ENCODE measurements at places on chromosomes 3 and 15.
A peak's percentile ranks its signal among the peaks of the same experiment; 100 is the strongest.

GRCh38 chr3:165837058-165837525, at the start of gene BCHE:
Gene BCHE, minus strand, starts transcription at chr3:165837423. Its CDS starts 6,390 bp downstream, at chr3:165831033.
- peak; percentile 70 for DNase-seq

DNA sequence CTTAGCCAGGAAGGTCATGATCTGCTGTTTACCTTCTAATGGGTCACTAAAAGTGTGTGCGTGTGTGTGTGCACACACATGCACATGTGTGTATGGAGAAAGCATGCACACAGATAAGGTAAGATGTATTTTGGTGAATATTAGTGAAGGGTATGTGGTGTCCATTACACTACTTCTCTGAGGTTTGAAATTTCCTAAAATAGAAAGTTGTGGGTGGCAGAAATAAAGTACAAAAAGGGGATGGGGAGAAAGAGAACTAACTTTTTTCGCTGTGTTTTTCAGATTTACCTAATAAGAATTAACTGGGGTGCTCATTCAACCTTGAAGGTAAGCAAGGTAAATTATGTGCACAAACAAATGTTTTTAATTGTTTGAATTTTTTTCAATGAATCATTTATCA, 24.4 kb upstream of the NR2E3 start:
- no peak for DNase-seq

DNA sequence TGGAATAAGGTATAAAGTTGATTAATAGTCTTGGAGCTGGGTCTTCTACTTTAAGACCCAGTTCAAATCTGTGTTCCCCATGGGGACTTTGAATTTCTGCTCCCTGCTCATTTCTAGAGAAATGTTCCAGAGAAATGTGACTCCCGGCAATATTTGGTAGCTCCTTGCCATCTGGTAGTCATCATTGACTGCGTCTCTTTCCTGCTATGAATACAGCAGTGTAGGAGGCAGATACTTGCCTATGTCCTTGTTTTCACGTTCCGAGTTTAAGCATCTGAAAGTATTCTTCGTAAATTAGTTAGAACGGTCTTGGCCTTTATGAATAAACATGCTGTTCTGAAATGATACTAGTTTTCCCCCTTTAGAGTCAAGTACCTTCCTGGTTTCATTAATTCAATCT, 352.9 kb downstream of the PTPRG start:
- no peak for DNase-seq

DNA sequence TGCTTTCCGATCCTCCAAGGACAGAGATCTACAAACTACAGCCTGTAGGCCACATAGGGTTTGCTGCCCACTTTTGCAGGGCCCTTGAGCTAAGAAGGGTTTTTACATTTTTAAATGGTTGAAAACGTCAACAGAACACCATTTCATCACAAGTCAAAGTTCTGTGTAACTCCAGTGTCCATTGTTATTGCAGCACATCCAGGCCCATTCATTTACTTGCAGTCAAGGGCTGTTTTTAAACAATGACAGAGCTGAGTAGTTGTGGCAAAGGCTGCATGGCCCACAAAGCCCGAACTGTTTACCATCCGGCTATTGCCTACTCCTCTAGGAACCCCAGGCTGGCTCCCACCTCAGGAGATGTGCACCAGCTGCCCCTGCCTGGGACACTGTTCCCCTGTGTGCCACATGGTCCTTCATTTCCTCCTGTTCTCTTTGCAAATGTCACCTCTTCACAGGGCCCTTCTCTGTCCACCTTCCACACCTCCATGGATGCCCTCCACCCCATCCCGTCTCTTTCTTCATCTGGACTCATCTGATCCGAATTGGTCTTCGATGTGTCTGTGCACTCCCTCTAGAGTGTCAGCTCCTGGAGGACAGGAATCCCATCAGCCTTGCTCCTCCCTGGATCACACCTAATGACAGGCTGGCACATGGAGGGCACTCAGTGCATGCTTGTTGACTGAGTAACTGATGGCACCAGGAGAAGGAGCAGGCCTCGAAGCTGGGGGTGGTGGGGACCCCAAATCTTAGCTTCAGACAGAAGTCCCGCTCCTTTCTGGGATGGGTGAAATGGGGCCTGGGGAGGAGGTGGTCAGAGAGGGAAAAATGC, 69.5 kb upstream of the IQSEC1 start:
- no peak for DNase-seq

- DNase-seq: no peak
Observed at GRCh38 chr3:188778091-188778852, 393.5 kb upstream of the TPRG1 start.

- no peak for DNase-seq
Observed at GRCh38 chr15:55283379-55284147, 6.0 kb downstream of the RAB27A start.

All from midbrain (tissue), 1 donor.